ENCODE measurements at places on chromosomes 1 and 21. TPM values are rescaled to one million over a fixed set of nuclear protein-coding genes. Genes with fewer than 3 reads are reported as not detected.

DNA sequence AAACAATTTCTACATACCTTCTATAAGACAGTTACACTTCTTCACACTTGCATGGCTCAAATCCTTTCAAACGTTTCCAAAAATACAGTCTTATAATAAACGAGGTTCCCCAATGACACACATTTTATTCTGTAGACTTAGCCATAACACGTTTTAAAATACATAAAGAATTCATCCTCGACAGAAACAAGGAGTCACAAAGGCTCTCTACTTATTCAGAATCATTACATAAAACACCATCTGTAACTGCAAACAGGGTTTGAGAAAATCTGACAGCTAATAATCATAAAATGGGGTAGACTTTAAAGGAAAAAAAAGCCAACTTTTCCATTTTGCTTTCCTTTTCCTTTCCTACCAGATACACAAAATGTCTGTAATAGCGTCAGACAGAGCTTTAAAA lies 1.8 kb downstream of the PIK3R3 start:
- DNase-seq = no peak

TNFRSF4 gene
- total RNA-seq = 1.2 TPM

DNA sequence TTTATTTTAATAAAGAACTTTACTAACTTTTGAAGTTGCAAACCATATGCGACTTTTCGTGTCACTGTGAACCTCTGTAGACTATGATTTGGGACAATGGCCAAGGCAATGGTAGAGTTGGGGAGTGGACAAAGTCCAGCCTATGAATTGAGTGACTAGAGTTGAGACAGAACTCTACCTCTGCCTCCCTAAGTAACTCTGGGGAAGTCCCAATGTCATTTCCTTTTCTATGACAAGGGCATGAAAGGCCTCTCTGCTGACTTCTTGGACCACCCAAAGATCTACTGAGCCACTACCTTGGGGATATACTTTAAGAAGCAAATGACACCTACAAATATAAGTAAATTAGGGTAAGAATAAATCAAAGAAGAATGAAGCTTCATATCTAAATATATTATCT lies 19.3 kb downstream of the BEND5 start:
- DNase-seq = no peak

GRCh38 chr1:26094677-26095383 lies 16.8 kb upstream of the PDIK1L start:
- no peak for DNase-seq

DNA sequence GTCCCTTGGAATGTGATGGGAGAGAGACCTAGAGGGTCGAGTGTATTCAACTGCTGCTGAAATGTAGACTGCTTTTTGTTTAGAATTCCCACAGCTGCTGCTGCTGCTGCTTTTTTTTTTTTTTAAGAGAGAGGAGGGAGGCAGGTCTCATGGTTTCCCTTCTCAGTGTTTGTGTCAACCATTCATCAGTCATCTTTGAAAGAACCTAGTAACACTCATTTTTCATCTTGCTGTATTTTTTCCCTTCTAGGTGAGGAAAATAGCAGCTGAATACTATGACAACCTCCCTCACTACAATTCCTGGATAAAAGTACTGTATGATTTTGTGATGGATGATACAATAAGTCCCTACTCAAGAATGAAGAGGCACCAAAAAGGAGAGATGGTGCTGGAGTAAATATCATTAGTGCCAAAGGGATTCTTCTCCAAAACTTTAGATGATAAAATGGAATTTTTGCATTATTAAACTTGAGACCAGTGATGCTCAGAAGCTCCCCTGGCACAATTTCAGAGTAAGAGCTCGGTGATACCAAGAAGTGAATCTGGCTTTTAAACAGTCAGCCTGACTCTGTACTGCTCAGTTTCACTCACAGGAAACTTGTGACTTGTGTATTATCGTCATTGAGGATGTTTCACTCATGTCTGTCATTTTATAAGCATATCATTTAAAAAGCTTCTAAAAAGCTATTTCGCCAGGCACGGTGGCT lies 9.2 kb downstream of the DEGS1 start:
- no peak for DNase-seq

- no peak for DNase-seq
Measured at GRCh38 chr1:43747736-43748135, 40.4 kb downstream of the ST3GAL3 start.

DNA sequence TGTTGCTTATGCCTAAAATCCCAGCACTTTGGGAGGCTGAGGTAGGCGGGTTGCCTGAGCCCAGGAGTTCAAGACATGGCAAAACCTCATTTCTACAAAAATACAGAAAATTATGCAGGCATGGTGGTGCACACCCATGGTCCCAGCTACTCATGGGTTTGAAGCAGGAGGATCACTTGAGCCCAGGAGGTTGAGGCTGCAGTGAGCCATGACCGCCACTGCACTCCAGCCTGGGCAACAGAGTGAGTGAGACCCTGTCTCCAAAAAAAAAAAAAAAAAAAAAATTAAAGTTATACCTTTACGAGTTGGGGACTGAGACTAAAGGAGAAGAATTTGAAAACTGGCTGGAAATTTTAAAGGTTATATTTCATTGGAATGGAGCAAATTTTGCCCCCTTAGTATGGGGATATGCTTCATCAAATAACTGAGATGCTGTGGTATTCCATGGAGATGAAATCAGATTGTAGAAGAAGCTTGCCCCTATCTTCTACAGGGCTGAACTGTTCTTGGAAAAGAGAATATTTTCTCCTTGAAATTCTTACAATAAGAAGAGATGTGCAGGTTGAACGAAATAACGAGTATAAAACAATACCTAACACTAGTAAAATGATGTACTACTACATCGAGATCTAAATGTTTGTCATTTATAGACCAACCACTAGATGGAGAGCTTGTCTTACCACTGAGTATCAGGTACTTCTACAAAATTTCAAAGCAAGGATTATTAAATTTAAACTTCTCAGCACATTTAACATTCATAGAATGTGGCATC lies 34.9 kb upstream of the SCYL3 start:
- no peak for DNase-seq

GRCh38 chr21:38476385-38476784 lies 21.9 kb downstream of the ERG start:
- DNase-seq = no peak

- no peak for DNase-seq
Measured at GRCh38 chr1:77739235-77739634, 20.4 kb downstream of the USP33 start.

DNA sequence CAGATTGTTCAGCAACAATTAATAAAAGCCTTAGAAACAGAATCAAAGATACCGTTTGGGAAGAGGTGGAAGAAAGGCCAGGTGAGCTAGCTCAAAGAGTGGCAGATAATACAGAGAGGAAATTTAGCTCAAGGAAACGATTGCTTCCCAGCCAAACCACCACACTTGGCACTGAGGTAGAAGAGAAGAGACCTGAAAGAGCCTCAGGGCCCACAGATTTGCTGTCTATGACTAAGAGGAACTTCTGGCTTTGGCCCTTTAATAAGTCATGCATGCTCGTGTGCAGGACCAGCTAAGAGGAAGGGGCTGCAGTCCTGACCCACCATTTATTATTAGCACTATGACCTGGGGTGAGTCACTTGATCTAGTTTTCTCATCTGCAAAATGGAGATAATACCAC lies 72.8 kb upstream of the BCL10 start:
- DNase-seq = no peak

DNA sequence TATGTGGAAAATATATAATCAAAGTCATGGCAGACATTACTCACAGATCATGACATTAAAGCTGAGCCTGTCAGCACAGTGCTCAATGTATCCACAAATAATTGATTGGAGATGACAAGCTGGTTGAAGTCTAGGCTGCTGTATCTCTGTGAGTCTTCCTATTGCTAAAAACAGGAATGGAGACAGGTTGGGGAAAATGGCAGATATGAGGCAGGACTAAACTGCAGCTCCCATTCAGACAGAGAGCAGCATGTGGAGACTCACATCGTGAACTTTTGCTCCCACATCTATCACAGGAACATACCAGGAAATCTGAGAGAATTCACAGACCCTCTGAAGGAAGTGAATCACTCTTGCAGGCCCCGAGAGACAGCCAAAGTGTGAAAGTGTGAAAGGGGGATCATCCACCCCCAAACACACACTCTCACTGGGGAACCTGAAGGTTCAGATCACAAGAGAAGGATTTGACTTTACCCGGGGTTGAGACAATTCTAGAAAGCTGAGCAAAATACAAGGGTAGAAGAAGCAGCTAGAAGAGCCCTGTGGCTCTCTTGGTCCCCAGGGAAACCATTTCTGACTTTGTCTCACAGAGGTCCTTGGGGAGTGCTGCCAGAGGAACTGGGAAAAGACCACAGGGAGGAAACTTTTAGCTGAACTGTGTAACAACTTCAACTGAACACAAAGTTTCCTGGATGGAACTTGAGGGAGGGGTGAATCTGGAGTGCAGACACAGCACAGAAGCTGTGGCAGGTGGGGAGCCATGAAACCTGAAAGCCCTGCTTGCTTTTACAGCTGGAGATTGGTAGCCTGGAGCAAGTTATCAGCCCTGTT lies 173.4 kb downstream of the S1PR1 start:
- no peak for DNase-seq

GRCh38 chr1:214280386-214281020 lies 456 bp upstream of the SMYD2 start:
- DNase-seq = peak; percentile 59

DNA sequence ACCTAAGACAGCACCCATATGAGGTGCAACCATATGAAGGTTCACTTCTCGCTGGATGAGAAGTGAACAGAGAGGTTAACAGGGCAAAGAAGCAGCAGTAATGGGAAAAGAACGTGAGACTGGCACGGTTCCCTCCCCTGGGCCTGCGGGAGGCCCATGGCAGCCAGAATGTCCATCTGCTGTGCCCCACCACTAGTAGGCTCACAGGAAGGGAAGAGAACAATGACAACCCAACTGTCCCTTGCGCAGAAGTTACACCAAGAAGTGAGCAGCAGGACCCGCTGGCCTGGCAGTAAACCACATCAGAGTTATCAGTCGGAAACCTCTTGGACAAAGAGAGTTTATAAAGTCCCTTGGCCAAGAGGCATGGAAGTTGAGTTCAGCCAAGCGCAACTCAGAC lies 11.3 kb downstream of the HIVEP3 start:
- DNase-seq = no peak

GRCh38 chr1:76203127-76203526 lies 128.6 kb downstream of the ST6GALNAC3 start:
- DNase-seq = no peak

GRCh38 chr1:27444632-27445031 lies 45.3 kb downstream of the WASF2 start:
- DNase-seq = no peak

GPR3 gene
- 0.32 TPM for total RNA-seq

GRCh38 chr1:95257758-95258157 lies 23.7 kb downstream of the RWDD3 start:
- no peak for DNase-seq
